ENCODE measurements at places on chromosomes 2 and 18.

DNA sequence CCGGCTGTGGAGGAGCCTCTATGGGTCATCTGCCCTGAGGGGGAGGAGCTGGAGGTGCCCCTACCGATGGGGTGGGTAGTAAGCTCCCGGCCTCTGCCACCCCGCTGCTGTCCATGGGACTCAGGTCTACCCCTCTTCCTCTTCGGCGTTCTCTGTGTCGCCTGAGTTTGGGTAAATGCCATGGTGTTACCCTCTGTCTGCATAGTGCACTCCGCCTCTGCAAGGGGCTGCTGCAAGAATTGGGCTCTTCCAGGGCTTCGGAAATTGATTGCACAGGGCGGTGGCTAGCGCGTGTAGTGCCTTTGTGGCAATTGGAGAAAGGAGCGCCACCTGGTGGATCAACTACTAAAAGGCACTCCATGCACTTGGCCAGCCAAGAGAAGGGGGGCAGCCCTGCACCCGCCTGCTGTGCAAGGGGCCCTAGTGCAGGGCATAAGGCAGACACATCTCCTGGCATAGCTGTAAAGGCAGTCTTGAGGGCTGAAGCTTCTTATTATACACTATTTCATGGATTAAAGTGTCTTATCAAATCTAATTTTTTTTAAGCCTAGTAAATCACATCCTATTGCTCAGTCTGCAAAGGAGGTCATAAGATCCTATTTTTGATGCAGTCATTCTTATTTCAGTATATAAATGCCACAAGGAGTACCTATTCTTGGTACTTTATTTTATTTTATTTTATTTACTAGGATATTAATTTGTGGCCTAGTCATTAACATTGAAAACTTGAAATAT, 308.9 kb downstream of the PDE11A start:
- DNase-seq: peak; percentile 64

DNA sequence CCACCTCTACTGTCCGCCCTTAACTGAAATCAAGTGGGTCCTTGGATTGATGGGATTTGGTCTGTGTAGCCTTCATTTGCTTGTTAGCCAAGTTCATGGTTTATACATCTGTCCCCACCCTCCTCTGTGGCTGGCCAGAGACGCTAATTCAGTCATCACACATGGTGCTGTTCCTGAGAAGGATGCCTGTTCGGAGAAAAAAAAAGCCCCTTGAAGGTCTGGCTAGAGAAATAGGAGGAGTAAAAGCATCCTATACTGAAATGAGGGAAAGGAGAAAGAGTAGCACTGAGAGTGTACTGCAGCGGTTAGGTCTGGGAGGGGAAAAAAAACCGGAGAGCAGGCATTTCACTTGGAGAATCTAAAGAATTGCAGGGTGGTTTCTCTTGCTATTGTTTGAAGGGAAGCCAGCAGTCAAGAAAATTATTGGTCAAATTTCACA, 180.6 kb upstream of the EPAS1 start:
- DNase-seq: peak; percentile 77

GRCh38 chr2:22821458-22821857, 563.5 kb upstream of the KLHL29 start:
- no peak for DNase-seq

GRCh38 chr2:42658306-42658705, 89.9 kb downstream of the MTA3 start:
- peak; percentile 8 for DNase-seq

DNA sequence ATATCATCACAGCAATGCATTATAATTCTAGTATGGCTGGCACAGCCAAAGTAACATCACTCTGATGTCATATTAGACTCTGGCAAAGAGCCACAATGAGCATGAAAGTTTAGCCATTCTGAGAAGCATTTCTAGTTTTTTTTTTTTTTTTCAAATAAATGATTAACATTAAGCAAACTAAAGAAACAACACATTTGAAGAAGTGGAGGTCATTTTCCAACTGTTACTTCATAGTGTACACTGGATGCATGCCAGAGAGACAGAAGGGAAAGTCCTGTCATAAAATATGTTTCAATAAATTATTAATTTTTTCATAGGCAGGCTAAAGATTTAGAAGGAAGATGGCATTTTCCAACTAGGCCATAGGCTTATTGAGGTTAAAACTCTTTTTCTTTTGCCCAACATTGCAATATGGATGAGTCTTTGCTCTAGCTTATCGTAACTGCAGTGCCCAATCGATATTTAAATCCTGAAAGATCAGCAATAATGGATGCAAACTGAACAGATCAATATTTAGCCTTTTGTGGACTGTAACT, 1630.4 kb upstream of the ACVR2A start:
- no peak for DNase-seq

- no peak for DNase-seq
Measured at GRCh38 chr2:205017912-205018311, 472.6 kb downstream of the PARD3B start.

- DNase-seq: peak; percentile 90
Measured at GRCh38 chr2:146978577-146979555, 866.0 kb upstream of the ACVR2A start.

- DNase-seq: peak; percentile 95
Measured at GRCh38 chr2:172285010-172285621, 142.3 kb upstream of the ITGA6 start.

Measured in AG10803 (cell line).